HFF-Myc (cell line): ENCODE measurements at places on chromosomes 2 and 18.

DNA sequence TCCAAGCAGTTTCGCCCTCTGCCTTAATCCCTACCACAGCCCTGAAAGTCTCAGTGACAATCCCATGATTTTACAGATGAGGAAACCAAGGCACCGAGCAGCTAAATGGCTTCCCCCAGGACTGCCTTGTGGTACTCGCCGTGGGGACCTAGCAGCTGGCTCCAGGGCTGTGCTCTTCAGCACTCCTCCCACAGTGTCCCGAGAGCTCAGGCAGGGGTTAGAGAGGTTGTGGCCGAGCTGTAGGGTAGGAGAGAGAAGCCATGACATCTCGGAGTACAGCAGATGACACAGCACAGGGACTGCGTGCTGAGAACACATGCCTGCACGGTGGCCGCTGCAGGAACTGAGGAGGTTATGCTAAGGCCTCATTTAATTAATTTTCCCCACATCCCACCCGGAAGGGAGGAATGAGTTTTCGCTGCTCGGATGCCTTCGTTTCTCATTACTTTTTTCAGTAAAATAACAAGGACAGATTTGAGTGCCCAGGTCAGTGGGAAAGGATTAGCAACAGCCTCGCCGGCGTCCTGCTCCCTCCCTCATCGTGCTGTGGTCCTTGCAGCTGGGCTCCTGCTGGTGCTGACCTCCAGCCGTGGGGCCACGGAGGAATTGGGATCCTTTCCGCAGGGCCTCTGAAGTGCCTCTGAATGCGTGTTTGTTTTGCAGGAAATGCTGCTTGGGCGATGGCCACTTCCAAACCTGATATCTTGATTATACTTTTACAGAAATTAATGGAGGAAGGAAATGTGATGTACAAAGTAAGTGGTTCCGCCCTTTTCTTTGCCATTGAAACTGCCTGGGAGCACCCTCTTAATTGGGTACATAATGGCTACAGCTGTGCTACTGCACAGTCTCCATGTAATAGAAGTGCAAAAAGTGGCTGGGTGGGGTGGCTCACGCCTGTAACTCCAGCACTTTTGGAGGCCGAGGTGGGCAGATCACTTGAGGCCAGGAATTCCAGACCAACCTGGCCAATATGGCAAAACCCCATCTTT lies 61.2 kb downstream of the WDSUB1 start:
- DNase-seq: no peak

GRCh38 chr18:13003466-13003896 lies 12.3 kb downstream of the CEP192 start:
- peak; percentile 89 for DNase-seq

GRCh38 chr18:70172225-70172624 lies 33.3 kb downstream of the RTTN start:
- DNase-seq: no peak

GRCh38 chr18:354003-354402 lies 86.2 kb upstream of the THOC1 start:
- DNase-seq: no peak

DNA sequence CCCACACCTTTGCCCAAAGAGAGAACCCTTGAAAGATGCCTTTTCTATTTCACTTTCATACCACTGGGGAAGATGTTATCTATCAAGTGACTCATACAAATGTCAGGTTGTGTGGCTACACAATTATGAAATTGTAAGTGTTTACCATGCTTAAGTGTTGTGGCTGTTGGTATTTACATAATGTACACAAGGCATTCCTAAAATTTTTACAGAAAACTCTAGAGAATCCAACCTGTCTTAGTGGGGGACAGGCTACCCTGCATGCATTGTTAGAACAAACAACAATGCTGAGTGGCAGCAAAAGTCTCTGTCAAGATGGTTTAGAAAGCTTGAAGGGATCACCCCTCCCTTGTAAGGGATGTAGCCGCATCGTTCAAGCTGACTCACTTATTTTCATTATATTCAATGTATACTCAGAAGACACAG lies 5.5 kb upstream of the MGAT4A start:
- DNase-seq: no peak

GRCh38 chr18:47975701-47976100 lies 45.2 kb upstream of the SMAD2 start:
- no peak for DNase-seq

DNA sequence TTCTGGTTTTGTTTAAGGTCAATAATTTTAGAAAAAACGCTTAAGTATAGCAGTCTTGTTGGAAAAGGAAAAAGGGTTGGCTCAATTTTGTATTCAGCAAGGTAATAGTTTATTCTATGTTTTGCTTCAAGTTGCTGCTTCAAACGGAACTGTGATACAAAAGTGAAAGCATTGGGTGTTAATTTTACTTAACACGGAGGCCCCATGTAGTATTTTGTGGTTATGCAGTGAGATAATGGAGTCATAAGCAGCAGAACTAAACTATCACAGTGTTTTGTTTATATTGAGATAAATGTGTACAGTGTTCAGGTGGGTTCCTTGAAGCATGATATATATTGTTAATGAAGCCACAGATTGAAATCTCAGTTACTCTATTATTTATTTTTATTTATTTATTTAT lies 67.0 kb upstream of the LYPD6B start:
- no peak for DNase-seq

GRCh38 chr2:43481927-43482542 lies 113.8 kb downstream of the THADA start:
- DNase-seq: no peak

DNA sequence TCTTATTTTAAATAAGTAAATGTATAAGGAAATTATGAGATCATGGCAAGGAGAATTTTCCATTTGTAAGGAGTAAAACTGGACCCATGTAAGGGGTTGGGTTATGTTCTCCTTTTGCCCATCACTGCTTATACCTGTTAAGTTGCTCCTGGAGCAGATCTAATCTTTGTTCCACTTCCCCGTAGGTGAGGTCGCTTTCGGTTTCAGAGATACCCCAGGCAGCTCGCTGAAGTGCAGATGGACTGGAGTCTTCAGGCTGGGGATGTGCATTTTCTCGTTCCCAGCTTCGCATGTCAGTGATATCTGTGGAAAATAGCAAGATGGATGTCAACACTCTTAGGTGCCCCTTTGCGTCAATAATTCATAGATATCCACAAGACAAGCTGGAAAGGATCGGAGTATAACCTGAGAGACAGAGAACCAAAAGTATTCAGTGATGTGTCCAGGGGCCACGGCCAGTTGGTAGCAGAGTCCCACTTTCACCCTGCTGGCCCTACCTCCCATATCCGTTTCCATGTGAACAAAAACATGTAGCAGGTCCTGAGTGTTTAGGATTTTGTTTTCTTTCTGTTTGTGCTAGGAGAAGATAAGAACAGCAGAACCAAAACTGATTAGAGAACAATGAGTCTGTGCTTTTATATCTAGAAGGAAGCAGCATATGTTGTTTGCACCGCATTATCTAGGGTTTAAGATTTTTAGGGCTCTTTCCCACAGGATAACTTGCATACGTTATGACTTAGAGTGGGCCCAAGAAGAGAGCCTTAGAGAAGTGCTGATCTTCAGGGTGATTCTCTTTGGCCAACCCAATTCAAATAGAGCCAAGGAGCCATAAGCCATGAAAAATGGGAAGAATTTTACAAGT lies 36.0 kb downstream of the GCA start:
- no peak for DNase-seq

DNA sequence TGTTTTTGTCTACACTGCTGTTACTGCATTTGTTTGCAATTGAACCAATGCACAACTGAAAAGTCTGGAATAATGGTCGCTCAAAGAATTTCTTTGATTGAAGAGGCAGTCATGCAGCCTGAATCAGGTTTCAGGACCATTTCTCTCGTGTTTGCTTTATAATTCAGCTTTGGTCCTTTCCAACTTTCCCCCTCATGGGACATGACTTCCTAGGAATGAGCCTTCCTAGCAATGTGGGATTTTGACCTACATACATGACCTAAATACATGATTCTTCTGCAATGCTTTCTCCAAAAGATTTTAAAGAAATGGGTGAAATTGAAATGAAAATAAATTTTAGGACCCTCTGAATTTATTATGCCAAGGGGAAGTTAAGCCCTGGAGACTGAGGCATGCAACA lies 197.4 kb downstream of the MREG start:
- DNase-seq: no peak

DNA sequence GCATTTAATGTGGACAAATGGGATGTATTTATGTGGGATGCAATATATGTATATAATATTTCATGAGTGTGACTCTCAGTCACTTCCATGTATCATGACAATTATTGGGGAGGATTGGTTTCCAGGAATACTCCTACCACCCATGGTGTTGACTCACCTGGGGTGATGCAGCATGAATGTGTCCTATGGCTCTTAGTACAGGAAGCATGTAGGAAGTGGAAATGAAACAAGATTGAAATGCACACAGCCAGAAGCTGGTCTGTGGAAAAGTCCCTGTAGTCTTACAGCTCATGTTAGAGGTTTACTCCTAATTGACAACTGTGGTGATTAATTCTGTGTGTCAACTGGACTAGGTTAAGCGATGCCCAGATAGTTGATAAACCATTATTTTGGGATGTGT lies 89.3 kb upstream of the HAAO start:
- DNase-seq: no peak

DNA sequence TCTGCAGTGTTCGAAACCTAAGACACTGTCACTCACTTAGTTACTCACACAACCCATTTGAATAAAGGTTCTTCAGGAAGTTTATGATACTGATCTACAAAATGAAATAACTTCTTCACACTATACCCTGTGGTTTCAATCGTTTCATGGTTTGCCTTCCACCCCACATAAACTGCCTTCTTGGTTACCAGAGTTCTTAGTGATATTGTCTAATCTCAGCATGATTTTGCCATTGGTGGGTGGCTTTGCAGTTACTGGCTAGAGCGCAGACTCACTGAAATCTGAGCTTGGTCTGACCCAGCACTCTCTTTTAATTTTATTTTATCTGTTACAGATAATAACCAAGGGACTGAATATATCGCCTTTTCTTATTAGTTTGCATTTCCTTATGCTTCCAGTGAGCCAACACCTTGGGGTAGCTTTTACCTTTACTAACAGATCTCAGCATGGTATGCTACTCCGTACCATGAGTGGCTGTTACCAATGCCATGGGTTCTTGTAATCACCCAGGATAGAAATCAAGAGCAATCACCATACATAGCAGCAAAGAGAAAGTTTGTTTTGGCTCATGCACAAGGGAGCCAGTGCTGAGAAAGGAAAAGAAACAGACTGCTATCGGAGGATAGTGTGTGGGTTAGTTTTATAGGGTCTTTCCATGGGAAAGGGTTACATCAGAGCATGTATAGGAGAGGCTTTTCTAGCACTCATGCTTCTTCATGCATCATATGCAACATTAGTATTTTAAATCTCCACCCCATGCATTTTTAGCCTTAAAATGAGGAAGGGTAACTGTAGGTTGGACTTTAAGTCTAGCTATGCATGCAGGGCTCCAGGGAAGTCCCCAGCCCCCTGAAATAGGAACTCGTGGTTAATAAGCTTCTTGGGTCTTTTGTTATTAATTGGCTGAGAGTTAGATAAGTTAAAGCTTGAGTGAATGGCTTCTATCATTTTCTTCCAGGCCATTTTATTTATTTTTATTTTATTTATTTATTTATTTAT lies 33.3 kb downstream of the ANXA4 start:
- no peak for DNase-seq

- DNase-seq: no peak
Observed at GRCh38 chr18:6976935-6977334, 140.7 kb downstream of the LAMA1 start.

DNA sequence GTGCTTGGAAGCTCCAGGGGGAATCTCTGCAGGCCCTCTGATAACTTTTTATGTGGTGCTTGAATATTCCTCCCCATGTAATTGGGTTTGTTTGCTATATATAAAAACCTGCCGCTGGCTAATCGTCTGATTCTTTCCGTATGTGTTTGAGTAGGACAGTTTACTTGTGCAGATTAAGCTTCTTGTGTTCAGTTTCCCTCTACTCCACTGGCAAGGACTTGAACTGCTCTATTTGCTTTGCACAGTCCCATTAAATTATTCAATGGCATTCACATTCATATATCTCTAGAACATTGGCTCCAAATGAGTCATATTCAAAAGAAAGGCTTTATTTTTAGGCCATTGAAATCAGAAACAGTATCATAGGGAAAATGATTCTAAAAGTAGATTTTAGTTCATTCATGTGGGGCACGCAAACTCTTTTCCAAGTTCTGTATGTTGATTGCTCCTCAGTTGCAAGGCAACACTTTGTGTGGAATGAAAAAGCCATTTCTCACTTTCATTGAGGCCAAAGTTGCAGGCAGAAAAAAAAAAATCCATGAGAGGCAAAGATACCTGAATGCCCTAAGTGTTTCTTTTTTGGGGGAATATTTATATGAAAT lies 1682.3 kb upstream of the PIK3C3 start:
- no peak for DNase-seq

- DNase-seq: no peak
Observed at GRCh38 chr2:47721296-47721695, 61.6 kb upstream of the MSH6 start.

- DNase-seq: no peak
Observed at GRCh38 chr2:129870685-129871241, 108.7 kb upstream of the RAB6C start.
